ENCODE measurements at places on chromosomes 7 and 10.

GRCh38 chr7:935164-935873 is 19.2 kb downstream of the ADAP1 start:
- DNase-seq: no peak

- DNase-seq: no peak
Observed at GRCh38 chr7:14818871-14819270, 83.7 kb downstream of the DGKB start.

GRCh38 chr10:113522460-113522859 is 30.4 kb upstream of the HABP2 start:
- no peak for DNase-seq

GRCh38 chr7:40922316-40922670 is 780.6 kb downstream of the INHBA start:
- DNase-seq: no peak

DNA sequence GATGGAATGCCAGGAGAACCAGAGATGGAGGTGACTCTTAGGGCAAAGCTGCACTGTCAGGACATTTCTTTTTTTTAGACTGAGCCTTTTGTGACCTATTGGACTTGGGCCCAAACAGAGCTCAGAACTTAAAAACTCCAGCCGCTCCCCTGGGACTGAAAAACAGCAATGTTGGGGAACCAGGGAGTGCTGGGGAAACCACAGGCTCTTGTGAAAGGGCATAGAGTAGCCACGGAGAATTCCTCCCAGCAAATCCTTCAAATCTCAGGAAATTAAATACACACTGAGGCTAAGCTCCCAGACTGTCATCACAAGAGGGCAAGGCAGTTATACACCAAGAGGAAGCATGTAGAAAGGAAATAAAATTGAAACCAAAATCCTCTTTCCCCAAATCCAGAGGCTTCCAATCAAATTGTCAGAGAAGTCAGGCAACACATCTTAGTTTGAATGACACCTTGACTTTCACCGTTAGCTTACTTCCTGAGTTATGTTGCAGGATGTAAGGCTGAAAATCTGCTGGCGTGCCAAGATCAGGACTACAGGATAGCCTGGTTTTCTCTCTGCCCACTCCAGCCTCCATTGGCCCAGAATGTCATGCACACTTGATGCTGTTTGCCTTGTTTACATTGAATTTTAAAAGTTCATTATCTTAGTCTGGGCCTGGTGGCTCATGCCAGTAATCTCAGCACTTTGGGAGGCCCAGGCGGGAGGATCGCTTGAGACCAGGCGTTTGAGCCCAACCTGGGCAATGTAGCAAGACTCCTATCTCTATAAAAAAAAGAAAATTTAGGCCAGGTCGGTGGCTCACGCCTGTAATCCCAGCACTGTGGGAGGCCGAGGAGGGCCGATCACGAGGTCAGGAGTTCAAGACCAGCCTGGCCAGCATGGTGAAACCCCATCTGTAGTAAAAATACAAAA is 2.6 kb upstream of the RFC2 start:
- no peak for DNase-seq
